ENCODE measurements at places on chromosomes 16 and 17.

- no peak for DNase-seq
Measured at GRCh38 chr16:24800586-24800985, 45.2 kb upstream of the SLC5A11 start.

DNA sequence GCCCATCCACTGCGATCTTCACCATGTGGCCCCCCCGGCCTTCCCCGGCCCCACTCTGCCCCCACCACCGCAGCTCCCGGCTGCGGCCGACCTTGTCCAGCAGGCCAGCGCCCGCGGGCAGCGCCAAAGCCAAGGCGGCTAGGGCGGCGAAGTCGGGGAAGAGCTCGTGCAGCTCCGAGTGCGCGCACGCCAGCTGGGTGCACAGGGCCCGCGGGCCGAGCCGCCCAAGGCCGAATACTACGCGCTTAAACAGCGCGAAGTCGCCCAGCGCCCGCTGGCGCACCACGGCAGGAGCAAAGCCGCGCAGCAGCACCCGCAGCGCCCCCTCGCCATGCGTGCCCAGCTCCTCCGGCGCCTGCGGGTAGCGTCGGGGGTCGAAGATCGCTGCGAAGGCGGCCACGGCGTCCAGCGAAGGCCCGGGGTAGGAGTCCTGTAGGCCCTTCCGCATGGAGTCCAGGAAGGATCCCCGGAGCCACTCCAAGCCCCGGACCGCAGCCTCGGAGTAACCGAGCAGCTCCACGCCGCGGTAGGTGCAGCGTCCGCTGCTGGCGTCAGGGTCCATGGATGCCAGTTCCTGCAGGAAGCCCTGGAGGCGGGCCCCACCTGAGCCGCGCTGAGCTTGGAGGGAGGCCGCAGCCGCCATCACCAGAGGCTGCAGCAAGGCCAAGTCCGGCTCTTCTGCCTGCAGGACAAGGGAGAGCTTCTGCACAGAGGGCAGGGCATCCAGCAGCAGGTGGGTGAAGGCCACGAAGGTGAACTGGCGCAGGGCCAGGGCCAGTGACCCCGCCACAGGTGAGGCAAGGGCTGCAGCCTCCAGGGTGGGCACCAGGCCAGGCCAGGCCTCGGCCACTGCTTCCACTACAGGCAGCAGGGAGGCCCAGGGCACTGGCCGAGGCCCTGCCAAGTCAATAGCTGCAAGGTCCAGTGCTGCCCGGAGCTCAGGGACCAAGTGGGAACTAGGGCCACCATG, 10.3 kb downstream of the C17orf113 start:
- no peak for DNase-seq

GRCh38 chr17:12342609-12343435, 322.1 kb downstream of the MAP2K4 start:
- DNase-seq, result no peak

GRCh38 chr16:13645601-13646245, 274.2 kb upstream of the ERCC4 start:
- no peak for DNase-seq

- no peak for DNase-seq
Measured at GRCh38 chr16:48810436-48810802, 200.4 kb upstream of the N4BP1 start.

DNA sequence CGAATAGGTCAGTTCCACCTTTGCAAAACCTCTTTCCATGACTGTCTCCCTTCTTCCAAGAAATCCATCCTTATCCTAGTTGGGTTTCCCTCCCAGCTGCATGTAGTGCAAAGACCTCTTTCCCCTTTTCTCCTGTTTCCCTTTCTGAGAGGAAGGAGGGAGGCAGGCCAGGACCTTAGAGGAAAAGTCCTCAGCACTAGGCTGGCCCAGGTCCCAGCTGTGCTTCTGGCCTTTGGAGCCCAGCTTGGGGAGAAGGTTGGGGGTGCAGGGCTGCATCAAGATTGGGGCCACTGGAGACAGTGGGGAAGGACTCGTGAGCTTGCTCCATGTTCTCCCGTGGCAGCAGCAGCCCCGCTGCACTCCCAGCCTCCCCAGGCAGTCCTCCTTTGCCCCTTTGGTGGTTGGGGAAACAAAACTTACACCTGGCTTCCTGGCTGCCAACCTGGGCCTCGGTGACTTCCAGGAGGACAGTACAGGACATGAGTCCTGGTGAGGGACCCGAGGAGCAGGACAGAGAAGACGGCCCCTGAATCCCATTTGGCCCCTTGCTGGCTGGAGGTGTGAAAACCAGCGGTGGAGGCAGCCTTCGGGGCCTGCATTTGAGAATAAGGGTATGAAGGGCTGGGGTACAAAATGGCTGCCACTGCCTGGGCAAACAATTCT, 481 bp downstream of the HEXIM2 start:
- DNase-seq, result no peak

DNA sequence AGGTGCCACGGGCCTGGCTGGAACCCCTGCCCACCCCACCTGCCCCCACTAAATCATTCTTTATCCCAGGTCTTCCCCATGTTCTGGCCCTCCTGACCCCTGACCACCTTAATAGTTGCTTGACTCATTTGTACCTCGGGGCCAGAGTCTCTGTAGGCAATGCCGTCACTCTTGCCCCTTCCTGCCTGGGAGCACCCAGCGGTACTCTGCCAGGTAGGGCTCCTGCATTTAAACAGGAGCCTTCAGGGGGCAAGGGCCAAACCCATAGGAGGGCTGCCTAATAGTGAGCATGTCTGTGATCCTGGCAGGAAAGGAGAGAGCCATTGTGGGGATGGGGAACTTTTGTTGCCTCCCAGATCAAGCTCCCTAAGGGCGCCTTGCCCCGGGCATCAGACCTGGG, 8.8 kb upstream of the ITGA3 start:
- DNase-seq, result no peak

GRCh38 chr17:2881295-2881694, 85.1 kb downstream of the RAP1GAP2 start:
- DNase-seq, result no peak
